CD4-positive, alpha-beta T cell treated with Interferon gamma for 1 hour (primary cell): ENCODE measurements at places on chromosomes 2 and 18.

- no peak for DNase-seq
Measured at GRCh38 chr2:143787674-143788073, 658.5 kb downstream of the ARHGAP15 start.

DNA sequence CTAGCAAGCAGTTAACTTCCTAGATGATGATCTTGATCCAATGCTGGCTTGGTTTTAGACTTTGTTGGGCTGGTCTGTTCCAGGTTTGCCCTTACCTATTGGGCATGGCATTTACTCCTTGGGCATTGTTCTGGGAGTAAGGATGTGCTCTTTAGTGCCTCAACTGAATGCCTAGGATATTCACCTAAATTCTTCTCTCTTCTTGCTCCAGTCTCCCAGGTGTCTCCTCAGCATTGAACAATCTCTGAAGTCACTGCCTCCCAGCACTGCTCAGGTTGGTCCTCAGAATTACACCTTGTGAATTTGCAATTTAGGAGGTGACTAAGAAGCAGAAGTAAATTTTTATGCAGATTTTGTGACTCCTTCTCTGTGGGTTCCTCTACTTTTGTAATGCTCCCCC, 307.7 kb upstream of the COL3A1 start:
- DNase-seq = no peak

DNA sequence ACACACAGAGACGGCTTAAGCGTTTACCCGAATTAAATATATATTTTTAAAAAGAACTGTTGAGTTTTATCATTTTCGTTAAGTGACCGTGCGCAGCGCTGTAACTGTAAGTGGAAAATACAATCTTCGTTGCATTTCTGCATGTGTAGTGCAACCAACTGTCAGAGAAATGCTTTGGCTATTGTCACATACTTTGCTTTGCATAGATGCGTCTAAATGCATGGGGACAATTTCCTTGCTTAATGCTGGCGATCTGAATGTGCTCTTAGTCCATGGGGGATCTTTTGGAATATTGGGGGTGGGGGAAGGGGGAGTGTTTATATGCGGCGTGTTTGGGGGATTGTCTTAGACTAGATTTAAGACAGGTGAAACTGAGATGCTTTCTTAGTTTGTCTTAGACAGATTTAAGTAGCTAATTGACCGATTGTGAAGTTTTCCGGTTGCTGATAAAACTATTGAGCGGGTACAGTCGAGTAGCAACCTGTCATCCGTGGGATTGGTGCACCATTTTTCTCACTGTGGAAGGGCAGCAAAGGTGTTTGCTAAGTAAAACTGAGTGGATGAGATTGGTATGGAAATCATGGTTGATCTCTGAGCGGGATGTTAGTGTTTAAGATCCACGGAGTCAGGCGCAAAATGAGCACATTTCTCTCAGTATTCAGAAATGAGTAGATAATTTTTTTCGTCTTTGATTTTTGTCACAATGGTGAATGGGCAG, 476 bp downstream of the VSNL1 start:
- no peak for DNase-seq

- no peak for DNase-seq
Measured at GRCh38 chr2:1697601-1698000, 46.7 kb downstream of the PXDN start.

DNA sequence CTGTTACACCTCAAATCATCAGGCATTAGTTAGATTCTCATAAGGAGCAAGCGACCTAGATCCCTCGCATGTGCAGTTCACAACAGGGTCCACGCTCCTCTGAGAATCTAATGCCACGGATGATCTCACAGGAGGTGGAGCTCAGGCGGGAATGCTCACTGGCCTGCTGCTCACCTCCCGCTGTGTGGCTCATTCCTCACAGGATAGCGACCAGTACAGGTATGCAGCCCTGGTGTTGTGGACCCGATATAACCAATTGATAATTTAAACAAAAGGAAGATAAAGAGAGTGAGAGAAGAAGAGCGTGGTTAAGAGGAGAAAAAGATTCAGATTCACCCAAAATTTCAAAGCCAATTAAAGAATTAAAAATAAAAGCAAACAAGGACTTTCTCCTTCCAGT, 20.8 kb downstream of the TLK1 start:
- no peak for DNase-seq

DNA sequence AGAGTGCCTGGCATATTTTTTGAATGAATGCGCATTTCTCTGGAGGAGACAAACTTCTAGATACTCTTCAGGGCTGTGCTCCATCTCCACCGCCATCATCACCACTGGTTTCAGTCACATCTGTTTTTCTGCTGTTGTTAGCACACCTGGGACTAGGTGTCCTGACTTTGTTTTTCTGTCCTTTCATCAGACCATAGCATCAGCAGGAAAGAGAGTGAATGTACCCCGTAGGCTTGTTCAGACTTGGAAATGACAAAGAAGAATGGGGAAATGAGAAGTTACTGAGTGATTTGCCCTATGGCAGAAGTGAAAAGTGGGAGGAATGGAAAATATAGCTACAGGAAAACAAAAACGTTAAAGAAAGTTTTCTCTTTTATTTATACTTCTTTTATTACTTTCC, 965.2 kb upstream of the FANCL start:
- no peak for DNase-seq

- no peak for DNase-seq
Measured at GRCh38 chr2:16240402-16240801, 300.1 kb downstream of the MYCN start.

DNA sequence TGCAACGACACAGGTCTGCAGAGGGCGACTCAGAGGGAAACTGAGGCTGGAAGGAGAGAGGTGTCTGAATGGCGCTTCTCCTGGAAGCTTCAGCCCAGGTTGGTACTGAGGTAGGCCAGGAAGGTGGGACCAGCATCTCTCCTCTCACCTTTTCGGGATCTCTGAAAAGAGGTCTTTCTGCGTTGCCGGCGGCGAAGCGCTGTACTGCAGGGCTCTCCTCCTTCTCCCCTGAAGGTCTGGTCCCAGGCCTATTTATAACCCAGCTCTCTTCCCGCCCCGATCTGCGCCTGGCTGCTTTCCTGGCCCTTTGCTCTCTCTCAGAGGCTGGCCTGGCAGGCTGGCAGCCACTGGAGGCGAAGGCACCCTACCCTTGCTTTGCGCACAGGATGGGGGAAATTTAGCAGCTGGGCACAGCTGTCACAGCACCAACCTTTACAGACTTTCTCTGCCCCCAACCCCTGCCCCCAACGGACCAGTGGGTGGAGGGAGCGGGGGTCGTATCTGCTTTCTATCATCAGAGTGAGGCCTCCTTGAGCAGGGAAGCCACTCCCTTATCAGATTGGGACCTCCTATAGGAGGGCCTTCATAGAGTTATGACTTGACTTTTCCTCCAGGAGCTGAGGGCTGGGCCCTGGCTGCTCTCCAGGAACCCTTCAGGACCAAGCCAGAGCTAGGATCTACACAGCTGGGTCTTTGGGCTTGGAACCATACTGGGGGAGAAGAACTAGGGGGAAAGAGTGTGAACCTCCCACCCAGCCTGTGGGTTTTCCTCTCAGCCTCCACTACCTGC, 1.1 kb downstream of the DYSF start:
- no peak for DNase-seq

GRCh38 chr18:59617468-59617932, 79.7 kb downstream of the CCBE1 start:
- no peak for DNase-seq

DNA sequence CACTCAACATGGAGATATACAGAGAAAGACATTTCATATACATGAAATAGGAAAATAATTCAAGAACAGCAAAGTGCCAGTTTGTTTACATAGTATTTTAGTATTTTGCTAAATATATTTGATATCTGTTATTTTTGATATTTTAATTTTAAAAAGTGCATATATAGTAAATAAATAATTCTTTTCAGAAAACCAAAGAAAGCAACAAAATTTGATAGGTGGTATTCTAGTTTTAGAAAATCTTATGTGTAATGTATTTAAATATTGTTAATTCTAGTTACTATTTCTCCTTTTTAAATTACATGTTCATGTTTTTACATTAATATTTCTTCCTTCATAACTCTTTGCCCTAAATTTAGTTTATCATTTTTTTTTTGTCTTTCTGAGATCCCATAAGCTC, 34.5 kb upstream of the FAM171B start:
- DNase-seq = no peak

DNA sequence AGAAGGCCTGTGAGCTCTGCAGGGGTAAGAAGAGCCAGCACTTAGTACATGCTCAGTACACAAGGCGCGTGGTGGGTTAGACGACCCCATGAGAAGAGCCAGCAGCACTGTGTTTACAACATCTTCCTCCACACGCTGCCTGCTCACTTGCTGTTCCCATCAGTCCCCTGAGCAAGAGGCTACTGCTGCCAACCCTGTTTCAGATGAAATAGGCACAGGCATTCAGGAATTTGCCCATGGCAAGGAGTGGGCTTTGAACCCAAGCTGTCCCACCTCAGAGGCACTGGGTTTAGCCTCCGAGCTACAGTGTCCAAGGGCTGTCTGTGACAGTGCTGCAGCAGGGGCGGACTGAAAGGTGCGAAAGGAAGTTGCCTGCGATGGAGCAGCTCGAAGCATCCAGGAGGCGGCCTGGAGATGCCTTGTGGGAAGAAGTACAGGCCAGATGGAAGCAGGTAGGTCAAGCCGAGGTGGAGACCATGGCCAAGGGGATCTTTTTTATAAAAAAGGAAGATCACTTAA, 121.5 kb upstream of the PXDN start:
- no peak for DNase-seq
